ENCODE measurements at places on chromosomes 1 and 21.

DNA sequence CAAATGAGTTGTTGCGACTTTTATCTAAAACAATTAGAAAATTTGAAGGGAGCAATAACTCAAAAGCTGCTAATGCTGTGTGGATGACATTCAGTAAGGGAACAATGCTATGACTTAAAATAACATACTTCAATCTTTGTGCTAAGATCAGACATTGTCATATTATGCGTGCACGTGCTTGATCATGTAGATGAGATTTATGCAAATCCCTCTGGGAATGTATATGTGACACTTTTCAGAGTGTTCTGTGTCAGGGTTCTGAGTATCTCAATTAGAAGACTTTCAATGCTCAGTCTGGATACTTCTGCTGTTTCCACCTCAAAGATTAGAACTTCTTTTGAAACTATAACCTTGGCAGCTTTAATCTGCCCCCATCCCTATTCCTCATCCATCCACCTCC is 18.6 kb upstream of the POU2F1 start:
- no peak for DNase-seq

- no peak for DNase-seq
Observed at GRCh38 chr1:59151860-59152259, 145.0 kb upstream of the FGGY start.

DNA sequence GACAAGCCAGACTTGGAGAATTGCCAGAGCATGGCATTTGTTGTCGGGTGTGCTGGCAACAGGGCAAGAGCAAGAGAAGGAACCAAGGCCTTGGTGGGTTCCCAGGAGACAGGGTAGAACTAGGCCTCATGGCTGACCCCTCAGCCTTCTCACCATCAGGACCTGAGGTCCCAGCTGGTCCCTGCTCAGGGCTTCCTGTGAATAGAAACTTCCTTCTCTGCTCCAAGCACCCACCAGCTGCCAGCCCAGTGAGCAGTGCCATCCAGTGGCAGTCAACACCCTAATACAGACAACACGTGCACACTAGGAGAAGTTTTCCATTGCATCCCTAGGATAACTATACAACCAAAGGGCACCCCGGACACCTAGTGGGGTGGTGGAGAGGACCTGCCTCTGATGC is 22.8 kb downstream of the S100A6 start:
- no peak for DNase-seq

DNA sequence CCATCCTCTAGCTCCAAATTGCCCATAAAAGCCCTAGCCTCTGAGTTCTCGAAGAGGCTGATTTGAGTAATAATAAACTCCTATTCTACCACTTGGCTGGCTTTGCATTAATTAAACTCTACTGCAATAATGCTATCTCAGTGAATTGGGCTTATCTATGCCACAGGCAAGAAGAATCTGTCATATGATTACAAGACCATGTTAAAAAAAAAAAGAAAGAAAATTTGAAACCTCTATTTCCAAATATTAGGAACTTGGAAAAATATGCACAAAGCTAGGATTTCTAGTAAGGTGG is 27.6 kb upstream of the SGIP1 start:
- DNase-seq, result no peak

- DNase-seq, result no peak
Observed at GRCh38 chr1:245934409-245934808, 572.7 kb downstream of the SMYD3 start.

DNA sequence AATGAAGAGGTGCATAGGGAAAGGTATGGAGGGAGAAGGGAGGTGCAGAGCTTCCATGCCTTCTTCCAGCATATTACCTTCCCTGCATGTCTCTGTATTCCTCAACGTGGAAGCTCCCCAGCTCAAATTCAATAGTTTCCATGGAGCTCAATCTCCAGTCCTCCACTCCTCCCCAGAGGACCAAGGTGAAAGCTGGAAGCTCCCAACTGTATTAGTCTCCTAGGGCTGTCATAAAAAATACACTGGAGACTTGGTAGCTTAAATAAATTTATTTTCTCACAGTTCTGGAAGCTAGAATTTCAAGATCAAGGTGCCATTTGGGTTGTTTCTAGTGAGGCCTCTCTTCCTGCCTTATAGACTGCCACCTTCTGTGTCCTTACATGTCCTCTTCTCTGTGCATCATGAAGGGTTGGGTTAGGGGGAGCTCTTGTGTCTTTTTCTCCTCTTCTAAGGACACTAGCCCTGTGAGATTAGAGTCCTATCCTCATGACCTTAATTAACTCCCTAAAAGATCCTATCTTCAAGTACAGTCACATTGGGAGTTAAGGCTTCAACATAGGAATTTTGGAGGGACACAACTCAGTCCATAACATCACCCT is 21.9 kb upstream of the RABGGTB start:
- DNase-seq, result no peak

DNA sequence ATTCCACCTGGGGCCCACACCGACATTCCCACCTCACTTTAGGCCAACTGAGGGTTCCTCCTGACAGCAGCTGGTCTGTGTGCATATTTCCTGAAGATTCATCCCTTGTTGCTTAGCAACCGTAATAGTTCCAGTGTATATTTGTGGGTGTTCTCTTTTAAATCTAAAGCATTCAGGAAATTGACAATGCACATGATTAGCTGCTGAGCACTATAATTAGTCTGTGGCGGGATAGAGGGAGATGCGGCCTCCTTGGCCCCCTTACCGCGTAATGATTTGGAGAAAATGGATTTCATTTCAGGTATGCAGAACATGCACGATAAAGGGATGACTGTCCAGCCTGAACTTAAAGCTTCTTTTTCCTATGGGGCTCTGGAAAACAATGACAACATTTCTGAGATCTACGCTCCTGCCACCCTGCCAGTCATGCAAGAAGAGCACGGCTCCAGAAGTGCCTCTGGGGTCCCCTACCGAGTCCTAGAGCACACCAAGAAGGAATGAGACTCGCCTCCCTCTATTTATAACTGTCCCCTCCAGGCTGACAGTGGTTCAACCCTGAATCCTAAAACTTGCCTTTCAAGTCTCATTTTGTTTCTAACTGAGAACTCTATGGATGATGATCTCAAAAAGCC is 33.8 kb upstream of the RCAN3 start:
- DNase-seq, result peak; percentile 12

DNA sequence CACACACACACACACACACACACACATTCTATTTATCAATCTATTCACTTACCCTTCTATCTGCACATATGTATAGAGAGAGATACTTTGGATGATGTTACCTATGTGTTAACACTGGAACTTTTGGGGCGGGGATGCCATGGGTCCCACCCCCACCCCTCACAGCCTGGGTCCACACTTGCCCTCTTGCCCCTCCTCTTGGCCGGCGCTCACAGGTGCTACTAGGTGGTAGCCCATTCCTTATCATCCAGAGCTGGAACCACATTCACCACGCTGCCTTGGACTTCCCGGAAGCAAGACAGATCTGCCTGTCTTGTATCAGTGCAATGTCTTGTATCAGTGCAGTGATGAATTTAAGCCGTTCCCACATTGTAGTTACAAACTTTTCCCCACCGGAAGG is 85.1 kb downstream of the LBR start:
- DNase-seq, result no peak

DNA sequence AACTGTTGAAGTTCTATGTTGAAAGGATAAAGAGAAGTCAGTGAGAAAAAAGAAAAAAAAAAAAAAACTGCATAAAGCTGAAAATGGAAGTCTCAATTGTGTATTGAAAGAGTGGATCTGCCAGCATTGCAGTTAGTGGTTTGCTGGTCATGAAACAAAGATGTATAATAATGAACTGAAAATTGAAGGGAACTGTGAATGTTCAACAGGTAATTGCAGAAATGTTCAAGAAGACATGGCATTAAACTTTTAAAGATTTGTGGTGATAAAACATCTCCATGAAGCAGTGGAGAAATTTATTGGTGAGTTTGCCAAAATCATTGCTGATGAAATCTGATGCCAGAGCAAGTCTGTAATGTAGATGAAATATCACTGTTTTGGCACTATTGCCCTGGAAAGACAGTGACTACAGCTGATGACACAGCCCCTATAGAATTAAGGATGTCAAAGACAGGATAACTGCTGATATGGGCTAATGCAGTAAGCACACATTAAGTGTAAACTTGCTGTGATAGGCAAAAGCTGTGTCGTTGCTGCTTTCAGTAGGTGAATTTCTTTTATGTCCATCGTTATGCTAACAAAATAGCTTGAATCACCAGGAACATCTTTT is 71.0 kb downstream of the RD3 start:
- DNase-seq, result peak; percentile 82
